T-helper 9 cell (primary cell): ENCODE measurements at places on chromosomes 6 and 20.

- no peak for DNase-seq
These were observed 33.6 kb upstream of the BCAS1 start for GRCh38 chr20:54103762-54104600.

- no peak for DNase-seq
These were observed 40.2 kb downstream of the HBS1L start for GRCh38 chr6:135014353-135014832.

- no peak for DNase-seq
These were observed 694.4 kb upstream of the CITED2 start for GRCh38 chr6:140068801-140069200.

DNA sequence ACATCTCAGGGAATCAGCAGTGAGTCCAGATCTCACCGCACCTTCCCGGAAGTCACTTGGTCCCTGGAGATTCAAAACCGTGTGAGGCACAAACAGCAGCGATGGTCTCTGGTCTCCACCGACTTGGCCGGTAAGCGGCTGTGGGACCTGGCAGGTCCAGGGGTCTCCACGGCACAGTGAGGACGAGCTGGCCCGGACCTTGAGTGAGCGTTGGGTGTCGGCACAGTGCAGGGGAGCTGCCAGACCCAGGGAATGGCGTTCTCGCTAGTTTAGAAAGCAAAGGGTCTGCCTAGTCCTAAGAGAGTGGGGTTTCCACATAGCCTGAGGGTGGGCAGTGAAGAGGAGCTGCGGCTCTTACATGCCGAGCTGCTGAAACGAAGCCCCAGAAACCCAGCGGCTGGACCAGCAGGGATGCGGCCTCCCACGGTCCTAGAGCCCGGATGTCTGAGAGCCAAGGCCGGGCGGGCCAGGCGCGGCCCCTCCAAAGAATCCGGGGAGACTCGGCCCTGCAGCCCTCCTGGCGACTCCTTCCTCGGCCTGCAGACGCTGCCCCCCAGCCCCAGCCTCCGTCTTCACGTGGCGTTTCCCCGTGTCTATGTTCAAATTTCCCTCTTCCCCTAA, 185.0 kb downstream of the ERMARD start:
- DNase-seq = no peak

DNA sequence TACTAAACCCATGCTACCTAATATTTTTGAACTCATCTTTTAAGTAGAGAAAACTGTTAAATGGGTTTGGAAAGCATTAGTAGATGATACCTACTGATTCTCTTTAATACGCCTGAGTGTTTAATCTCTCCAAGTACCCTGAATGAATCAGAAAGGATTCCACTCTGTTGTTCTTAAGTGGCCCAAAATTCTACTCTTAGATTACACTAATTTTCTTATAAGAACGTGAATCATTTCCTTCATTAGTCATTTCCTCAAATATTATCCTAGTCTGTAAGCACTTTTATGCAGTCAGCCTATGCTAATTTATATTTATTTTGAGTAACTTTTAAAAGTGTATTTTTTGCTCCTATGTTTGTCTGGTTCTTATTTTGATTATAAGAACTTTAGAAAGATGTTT, 380.0 kb downstream of the BTBD9 start:
- DNase-seq = no peak

- DNase-seq = no peak
These were observed 41.5 kb upstream of the EPB41L1 start for GRCh38 chr20:36113036-36113435.

DNA sequence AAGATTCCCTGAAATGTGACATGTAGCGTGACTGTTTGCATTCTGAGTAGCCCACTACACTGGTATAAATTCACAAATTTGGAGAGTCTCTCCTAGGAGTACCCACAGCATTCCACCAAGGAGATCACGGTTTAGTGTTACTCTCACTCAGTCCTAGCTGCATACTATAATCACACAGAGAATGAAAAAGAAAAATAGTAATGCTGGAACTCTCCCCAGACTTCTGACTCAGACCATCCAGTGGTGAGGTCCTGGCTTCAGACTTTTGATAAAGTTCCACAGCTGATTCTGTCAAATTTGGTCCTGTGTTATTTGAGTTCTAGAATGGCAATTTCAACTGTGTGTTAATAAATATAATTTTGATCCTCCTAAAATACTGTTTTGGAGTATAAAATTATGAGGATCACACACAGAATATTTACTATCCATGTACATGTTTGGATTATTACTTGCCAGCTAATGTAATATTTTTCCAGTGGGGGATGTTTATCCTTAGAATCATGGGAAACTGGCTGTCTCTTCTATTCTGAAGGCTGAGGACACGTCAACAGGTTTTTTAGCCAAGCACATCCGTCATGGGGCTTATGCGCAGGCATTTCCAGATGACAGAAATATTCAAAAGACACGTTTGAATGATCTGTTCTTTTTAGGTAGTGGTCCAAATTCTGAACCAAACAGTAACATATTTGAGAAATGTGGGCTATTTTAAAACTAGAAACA, 5.1 kb upstream of the KIAA0408 start:
- DNase-seq = no peak

GRCh38 chr6:87671555-87672029, 30.4 kb downstream of the AKIRIN2 start:
- no peak for DNase-seq

GRCh38 chr6:118800394-118801071, 93.4 kb upstream of the ASF1A start:
- peak; percentile 70 for DNase-seq

GRCh38 chr20:38191654-38192053, 26.6 kb upstream of the TGM2 start:
- no peak for DNase-seq

GRCh38 chr6:125804264-125804663, 13.5 kb downstream of the NCOA7 start:
- DNase-seq = no peak

DNA sequence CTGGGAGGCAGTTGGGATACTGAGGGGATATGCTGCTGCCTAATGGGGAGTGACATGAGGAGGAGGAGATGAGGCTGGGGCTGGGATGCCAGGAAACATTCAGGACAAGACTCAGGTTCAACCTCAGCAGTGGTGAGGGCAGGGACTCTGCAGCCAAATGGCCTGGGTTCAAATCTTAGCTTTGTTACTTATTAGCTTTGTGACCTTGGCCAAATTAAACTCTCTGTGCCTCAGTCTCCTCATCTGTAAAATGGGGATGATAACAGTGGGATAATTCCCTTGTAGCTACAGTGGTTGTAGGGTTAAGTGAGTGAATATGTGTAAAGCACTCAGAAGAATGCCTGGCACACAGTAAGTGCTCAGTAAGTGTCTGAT, 1.9 kb downstream of the PI16 start:
- DNase-seq = no peak

- no peak for DNase-seq
These were observed 350.0 kb upstream of the PRND start for GRCh38 chr20:4371623-4372251.

DNA sequence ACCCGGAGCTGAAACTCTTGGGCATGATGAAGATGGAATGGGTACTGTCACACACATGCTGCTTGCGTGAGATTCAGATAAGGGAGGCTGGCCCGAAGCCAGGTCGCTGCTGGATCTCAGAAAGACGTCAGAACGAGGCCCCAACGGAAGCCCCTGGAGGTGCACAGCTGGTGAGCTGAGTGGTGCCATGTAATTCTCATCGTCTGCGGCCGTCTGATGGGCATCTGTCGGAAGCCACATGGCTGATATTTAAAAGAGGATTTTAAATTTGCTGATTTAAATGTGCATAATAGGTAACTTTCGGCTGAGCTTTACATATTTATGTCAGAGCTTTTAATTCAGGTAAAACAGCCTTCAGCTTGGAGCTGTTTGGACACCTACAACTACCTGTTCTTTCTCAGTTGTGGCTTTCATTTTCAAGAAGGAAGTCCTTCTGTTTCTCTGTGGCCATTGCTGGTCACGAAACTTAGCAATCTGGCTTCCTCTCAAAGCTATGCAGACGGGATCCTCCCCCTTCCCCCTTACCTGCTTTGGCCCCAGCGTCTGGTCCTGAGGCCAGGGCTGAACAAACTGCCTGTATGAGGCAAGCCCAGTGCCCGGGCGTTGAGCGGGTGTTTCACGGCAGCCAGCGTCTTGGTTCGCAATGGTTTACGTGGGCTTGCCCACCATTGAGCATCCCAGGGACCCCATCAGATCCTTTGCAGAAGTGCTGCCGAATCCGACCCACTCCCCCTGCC, 9.2 kb downstream of the SLCO4A1 start:
- DNase-seq = peak; percentile 81

DNA sequence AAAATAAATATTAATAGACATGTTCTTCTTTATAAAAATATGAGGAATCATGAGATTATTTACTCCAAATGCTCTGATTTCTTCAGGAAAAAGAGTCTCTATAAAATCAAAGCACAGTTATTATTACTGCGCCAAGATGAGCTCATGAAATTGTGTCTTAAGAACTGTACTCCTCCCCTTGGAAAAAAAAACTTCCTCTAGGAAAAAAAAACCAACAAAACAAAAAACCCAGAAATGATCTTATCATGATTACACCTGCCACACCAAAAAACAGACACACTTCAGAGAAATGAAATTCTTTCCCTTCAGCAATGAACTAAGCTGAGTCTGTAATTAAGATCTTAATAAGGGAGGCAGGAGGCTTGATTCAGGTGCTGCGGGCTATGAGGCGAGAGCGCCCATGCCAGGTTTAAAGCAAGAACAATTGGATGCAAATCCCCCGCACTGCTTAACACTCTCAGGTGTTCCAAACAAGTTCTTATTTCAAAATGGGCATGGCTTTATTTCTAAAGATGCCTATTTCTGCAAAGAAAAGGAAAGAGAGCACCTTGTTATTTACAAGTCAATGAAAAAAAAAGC, 9.1 kb downstream of the NEDD9 start:
- no peak for DNase-seq

DNA sequence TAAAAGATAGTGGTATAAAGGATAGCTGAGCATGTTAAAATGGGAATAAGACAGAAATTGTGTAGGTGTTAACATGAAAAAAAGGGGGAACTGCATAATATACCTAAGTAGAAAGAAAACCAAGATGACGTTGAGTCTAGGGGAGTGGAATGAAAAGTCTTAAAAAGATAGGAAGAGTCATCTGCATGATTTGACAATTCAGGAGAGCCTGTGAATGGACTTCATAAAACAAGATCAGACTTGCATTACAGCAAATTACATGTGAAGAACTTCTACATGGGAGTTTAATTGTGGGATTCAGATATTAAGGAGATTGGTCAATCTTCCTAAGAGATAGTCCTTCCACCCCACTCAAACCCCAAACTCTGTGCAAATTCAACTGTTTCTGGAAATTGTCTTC, 85.5 kb downstream of the WASF1 start:
- no peak for DNase-seq

GRCh38 chr6:1854296-1854695, 244.6 kb downstream of the FOXC1 start:
- no peak for DNase-seq

DNA sequence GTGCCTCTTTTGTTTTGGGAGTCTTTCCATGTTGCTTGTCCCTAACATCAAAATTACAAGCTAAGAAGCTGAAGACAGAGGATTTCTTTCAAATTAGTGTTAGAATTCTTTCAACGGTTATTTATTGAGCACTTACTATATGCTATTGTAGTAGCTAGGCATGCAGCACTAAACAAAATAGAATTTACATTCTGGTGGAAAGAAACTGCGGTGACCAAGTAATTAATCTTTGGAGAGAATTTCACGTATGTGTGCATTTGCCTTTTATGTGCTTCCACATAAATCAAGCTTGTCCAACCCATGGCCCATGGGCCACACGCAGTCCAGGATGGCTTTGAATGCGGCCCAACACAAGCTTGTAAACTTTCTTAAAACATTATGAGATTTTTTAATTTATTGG, 33.0 kb upstream of the DUSP22 start:
- DNase-seq = no peak

- DNase-seq = peak; percentile 32
These were observed 39.4 kb upstream of the ENPP4 start for GRCh38 chr6:46090115-46091079.

- peak; percentile 3 for DNase-seq
These were observed 28.1 kb upstream of the MTCL3 start for GRCh38 chr6:127547215-127547614.

DNA sequence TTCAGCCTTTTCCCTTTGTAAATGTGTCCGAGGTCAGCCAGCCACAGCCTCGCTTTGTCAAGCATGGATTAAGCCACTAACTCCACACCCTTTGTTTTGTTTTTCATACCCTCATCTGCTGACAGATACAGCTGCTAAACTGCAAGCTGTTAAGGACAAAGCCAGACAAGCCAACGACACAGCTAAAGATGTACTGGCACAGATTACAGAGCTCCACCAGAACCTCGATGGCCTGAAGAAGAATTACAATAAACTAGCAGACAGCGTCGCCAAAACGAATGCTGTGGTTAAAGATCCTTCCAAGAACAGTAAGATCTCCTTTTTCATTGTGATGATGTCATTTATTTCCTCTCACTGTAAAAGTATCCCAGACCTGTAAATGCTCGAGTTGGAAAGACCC, 269.3 kb downstream of the ARHGAP18 start:
- no peak for DNase-seq

- DNase-seq = no peak
These were observed 77.3 kb downstream of the SLC22A23 start for GRCh38 chr6:3379482-3380060.

DNA sequence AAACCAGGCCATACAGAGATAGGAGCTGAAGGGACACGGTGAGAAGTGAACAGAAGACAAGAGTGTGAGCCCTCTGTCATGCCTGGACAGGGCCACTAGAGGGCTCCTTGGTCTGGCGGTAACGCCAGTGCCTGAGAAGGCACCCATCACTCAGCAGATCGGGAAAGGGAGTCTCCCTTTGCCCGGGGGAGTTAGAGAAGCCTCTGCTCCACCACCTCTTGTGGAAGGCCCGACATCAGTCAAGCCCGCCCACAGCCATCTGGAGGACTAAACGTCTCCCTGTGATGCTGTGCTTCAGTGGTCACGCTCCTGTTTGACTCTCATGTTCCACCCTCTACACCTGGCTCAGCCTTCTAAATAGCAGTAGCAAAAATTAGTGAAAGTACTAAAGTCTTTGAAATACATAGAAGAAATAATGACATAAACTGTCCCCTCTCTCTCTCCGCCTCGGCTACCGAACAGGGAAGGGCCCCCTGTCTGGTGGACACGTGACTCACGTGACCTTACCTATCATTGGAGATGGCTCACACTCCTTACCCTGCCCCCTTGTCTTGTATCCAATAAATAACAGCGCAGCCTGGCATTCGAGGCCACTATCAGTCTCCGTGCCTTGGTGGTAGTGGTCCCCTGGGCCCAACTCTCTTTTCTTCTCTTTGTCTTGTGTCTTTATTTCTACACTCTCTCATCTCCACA, 66.7 kb downstream of the RPP21 start:
- peak; percentile 41 for DNase-seq

DNA sequence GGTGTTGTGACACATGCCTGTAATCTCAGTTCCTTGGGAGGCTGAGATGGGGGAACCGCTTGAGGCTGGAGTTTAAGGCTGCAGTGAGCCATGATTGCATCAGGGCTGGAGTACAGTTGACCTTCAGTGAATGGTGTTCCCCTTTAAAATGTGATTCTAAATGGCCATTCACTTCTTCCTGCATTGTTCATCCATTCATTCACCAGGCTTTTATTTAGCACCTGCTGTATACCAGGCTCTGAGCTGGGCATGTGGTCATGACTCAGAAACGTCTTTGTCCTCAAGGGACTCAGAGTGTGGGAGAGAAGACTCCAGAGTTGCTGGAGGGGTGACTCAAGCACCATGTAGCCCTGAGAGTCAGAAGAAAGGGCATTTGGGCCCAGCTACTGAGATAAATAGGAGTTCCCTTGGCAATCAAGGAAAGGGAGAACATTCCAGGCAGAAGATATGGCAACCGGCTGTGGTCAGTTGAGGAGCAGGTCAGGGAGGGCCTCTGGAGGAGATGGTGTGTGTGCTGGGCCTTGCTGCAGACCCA, 101.1 kb downstream of the DLGAP4 start:
- no peak for DNase-seq
